Stimulated activated CD8-positive, alpha-beta memory T cell treated with anti-CD3 and anti-CD28 coated beads, Interleukin-15, amount 100 ng/mL, for 4 hours (primary cell): ENCODE measurements at places on chromosomes 2 and 18.

DNA sequence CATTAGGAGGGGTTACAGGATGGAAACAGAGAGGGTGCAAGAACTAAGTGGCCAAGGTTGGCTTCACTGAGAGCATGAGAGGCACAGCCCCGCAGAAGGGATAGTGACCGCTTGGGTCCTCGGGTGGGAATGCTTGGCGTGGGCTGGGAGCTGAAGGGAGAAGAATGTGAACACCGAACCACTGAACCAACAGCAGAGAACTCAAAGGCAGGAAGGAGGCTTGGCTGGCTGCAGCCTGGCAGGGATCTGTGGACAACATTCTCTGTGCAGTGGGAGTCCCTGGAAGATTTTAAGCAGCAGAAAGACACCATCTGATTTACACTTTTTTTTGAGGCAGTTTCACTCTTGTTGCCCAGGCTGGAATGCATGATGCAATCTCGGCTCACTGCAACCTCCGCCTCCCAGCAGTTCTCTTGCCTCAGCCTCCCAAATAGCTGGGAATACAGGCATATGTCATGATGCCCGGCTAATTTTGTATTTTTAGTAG is 33.9 kb downstream of the SOWAHC start:
- no peak for DNase-seq

DNA sequence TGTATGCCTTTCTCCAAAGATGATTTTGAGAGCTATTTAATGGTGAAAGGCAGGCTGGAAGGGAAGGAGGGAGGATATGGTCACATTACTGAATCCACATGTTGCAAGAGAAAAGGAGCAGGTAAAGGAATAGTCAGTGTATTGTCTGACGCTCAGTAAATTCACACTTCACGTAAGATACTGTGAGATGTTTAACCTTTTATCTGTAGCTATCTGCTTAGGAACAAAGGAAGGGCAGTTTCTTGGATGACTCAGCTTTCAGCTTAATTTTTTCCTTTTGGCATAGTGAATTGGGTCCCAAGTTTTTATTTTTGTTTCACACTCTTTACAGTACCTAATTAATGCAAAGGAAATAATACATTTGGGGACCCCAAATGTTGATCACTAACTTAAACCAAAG is 96.2 kb downstream of the PMS1 start:
- DNase-seq: no peak

- DNase-seq: no peak
Measured at GRCh38 chr2:196489371-196489770, 150.1 kb upstream of the CCDC150 start.

GRCh38 chr2:225122583-225123486 is 80.6 kb upstream of the DOCK10 start:
- DNase-seq: no peak

- no peak for DNase-seq
Measured at GRCh38 chr18:62277045-62277444, 48.1 kb upstream of the TNFRSF11A start.
